ENCODE measurements at places on chromosomes 12 and 14.

GRCh38 chr12:68393417-68393816 is 61.3 kb upstream of the MDM1 start:
- DNase-seq: no peak

DNA sequence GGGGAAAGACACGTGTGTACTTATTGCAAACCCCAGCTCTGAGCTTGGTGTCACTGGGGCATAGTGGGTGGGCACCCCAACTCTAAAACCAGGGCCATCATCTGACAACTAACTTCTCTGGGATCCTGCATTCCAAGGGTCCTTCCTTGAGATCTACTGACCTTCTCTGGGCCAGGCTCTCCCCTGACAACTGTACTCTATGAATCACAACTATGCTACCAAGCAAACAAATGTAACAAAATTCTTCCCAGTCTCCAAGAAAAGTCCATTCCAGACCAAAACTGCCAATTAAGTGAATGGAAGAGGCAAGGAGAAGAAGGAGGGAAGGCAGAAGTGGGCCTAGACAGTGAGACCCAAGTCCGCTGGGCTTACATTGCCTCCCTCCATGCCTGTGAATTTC is 38.2 kb downstream of the VWF start:
- no peak for DNase-seq

- DNase-seq: no peak
These were observed 440.0 kb downstream of the SLC16A7 start for GRCh38 chr12:60035835-60036234.

- peak; percentile 82 for DNase-seq
These were observed 522 bp downstream of the TUBA1A start for GRCh38 chr12:49188201-49188915.

- no peak for DNase-seq
These were observed 6.2 kb upstream of the CCT2 start for GRCh38 chr12:69579029-69579428.

DNA sequence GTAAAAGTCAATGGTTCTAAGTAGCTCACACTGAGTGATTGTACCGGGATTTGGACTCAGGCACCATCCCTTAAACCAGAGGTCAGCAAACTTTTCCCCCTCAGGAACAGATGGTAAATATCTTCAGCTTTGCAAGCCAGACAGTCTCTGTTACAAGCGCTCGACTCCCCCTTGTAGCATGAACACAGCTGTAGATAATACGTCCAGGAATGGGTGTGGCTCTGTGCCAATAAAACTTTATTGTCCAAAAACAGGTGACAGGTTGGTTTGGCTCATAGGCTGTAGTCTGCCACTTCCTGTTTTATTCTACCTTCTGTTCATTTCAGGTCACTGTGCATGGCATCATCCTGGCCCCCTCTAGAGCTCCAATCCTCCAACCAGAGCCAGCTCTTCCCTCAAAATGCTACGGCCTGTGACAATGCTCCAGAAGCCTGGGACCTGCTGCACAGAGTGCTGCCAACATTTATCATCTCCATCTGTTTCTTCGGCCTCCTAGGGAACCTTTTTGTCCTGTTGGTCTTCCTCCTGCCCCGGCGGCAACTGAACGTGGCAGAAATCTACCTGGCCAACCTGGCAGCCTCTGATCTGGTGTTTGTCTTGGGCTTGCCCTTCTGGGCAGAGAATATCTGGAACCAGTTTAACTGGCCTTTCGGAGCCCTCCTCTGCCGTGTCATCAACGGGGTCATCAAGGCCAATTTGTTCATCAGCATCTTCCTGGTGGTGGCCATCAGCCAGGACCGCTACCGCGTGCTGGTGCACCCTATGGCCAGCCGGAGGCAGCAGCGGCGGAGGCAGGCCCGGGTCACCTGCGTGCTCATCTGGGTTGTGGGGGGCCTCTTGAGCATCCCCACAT is 7.6 kb downstream of the BDKRB1 start:
- DNase-seq: no peak

DNA sequence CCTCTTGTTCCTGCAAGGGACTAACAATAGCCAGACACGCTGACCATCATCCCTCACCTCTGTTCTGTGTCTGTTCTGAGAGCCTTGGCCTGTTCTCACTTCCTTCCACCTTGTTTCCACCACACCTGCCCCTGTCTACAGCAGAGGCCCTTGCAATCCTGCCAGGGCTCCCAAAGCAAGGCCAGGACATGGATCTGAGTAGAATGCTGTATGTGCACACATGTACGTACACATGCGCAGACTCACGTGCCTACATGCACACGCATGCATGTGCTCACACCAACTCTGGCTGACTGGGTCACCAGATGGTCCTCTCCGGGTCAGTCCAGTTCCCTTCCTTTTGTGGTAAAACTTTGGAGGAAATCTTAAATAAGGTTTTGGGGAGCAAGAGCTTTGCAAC is 133.0 kb upstream of the C14orf180 start:
- DNase-seq: no peak

DNA sequence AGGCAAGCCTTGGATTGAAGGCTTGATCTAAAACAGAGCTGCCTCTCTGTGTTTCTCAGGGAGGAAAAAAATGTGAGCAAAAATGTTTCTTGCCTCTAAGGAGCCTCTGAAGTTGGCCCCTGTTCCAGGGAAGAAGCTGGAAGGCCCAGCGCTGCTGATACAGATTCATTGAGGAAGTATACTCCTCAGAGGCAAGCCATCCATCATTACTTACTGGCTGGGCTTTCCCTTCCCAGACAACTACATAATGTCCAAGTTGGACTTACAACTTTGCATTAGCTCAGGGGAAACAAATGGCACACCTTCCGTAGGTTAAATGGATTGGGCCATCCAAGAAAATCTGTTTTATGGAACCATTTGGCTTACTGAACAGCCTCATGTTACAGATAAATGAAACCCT is 263.7 kb upstream of the SEL1L start:
- DNase-seq: no peak

DNA sequence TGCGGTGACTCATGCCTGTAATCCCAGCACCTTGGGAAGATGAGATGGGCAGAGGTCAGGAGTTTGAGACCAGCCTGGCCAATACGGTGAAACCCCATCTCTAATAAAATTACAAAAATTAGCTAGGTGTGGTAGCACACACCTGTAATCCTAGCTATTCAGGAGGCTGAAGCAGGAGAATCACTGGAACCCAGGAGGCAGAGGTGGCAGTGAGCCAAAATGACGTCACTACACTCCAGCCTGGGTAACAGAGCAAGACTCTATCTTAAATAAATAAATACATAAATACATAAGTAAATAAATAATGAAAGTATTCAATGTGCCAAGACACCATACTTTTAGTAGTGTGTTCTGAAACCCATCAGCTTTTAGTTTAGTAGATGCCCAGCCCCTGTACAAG is 308.1 kb upstream of the FLRT2 start:
- DNase-seq: no peak

DNA sequence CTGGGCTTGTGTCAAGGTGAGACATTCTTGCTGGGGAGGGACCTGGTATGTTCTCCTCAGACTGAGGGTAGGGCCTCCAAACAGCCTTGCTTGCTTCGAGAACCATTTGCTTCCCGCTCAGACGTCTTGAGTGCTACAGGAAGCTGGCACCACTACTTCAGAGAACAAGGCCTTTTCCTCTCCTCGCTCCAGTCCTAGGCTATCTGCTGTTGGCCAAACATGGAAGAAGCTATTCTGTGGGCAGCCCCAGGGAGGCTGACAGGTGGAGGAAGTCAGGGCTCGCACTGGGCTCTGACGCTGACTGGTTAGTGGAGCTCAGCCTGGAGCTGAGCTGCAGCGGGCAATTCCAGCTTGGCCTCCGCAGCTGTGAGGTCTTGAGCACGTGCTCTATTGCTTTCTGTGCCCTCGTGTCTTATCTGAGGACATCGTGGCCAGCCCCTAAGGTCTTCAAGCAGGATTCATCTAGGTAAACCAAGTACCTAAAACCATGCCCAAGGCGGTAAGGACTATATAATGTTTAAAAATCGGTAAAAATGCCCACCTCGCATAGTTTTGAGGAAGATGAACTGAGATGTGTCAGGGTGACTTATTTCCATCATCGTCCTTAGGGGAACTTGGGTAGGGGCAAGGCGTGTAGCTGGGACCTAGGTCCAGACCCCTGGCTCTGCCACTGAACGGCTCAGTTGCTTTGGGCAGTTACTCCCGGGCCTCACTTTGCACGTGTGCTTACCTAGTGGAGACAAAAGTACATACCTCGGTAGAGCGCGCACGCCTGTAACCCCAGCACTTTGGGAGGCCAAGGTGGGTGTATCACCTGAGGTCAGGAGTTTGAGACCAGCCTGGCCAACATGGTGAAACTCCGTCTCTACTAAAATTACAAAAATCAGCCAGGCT is 4.3 kb downstream of the GAPDH start:
- DNase-seq: peak; percentile 72

DNA sequence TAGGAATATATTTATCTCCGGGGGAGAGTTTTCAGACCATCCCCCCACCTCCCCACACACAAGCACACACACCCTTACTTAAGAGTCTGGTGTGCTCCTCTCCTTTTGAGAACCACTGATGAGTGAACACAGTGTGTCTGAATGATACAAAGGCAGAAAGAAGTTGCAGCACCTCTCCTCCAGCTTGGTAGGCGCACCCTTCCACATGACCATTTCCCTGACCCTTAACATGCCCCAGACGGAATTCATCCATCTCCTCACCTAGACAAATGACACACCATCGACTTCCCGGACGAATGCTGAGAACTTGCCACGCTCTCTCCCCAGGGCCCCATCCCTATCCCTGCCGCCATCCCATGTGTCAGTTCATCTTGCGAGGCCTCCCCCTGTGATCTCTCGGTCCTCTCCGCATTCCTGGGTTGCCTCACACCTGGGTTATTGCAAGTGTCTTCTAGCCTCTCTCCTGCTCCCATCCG is 3.9 kb downstream of the TNFRSF1A start:
- no peak for DNase-seq

- DNase-seq: no peak
These were observed 38.2 kb upstream of the INF2 start for GRCh38 chr14:104650981-104651875.

- no peak for DNase-seq
These were observed 209.8 kb downstream of the CCER1 start for GRCh38 chr12:90745211-90745610.

GRCh38 chr14:79294499-79294898 is 916.8 kb downstream of the DIO2 start:
- no peak for DNase-seq

DNA sequence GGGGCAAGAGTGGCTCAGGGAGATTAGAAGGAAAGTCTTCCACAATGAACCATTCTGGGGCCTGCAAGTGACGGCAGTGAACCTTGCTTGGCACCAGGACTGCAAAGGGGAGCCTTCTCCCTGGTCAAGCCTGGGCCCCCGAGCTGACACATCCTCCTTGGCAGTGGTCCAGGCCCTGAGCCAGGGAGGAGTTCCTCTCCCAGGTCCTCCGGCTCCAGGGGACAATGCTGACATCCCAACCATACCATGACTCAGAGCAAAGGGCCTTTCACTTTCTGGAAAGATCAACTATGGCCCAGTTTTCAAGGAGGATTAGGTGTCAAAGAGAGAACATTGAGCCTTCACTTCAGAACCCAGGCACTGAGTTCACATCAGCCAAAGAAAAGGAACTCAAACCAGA is 756.5 kb upstream of the TBX3 start:
- DNase-seq: peak; percentile 71

DNA sequence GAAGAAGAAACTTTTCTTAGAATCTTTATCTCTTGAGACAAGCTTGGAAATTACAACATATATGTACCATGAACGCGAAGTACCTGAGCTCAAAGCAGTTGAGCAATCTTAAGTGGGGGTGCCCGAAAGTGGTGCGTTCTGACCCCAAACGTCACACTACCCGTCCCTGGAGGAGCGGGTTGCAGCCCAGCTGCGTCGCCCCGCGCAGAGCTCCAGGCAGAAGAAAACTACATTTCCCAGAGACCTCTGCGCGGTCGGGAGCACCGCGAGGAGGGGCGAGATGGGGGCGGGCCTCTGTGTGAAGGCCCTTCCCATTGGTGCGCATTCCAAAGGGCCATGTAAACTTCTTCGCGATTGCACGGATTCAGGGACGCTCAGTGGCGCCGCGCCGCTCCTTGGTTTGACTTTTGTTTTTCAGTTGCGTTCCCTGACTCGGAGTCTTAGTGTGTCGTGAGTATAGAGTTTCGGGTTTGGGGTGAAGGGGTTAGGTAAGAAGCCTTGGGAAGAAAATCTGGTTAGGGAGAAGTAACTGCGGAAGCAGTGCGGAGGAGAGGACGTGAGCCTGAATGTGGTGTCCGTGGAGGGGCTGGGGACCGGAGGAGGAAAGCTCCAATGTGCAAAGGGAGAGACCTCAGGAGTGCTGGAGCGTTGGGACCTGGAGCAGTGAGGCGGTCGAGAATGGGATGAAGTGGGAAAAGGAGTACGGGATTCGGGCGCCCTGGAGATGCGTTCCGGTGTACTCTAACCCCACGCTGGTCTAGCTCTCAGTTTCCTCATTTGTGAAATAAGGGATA is at the start of gene CCDC77:
CCDC77 (plus strand) TSS at position 410 of the 794 bp plus-strand sequence. CDS start 7,740 bp downstream, outside the sequence.
- peak; percentile 87 for DNase-seq

- peak; percentile 79 for DNase-seq
These were observed 1069.1 kb downstream of the SLC6A15 start for GRCh38 chr12:83843541-83843940.

DNA sequence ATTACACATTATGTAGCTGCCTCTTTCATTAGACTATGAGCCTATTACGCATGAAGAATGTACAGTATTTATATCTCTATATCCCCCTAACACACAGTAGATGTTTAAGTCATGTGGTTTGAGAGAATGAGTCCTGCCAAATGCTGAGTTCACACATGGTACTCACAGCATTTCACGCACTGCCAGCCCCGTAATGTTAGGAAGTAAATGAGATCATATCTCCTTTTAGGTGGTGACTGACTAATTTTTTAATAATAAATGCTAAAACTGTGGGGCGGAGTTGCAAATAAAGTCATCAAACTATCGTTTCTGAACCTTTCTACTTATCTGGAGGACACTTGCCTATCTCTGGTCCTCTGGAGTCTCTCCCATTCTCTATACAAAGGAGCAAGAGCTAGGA is 343.8 kb downstream of the ADAMTS20 start:
- no peak for DNase-seq

- no peak for DNase-seq
These were observed 291.3 kb downstream of the PDZRN4 start for GRCh38 chr12:41479426-41479825.

- DNase-seq: no peak
These were observed 109.6 kb downstream of the DICER1 start for GRCh38 chr14:95047754-95048153.
